ENCODE measurements at places on chromosomes 12 and 14. TPM values are rescaled to one million over a fixed set of nuclear protein-coding genes. Genes with fewer than 3 reads are reported as not detected.

Gene FGF23
- not detected for polyA plus RNA-seq

Gene SLCO1B1
- polyA plus RNA-seq, result not detected

Gene SLCO1A2
- not detected for polyA plus RNA-seq

Gene BDKRB2
- 0.08 TPM for polyA plus RNA-seq

Gene LRRC10
- polyA plus RNA-seq, result not detected

All from naive thymus-derived CD4-positive, alpha-beta T cell (primary cell).